ENCODE measurements at places on chromosomes 2 and 18.

GRCh38 chr2:158936978-158937377, 31.5 kb upstream of the TANC1 start:
- DNase-seq, result no peak

DNA sequence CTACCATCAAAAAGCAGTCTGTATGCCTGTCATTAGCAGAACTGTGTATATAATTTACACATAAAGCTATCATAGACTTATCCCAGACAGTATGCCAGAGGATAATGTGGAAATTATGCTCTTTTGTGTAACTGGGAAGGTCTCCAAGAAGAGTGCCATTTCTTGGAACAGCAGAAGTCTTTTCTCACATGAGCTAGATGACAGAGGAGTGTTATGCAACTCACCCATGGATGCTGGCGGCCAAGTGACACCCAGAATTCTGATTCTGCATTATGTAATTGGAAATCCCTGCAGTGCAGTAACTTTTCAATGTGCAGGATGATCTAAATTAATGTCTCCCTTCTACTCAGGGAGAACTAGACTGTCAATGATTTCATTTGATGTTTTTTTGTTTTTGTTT, 160.0 kb downstream of the UBE2E3 start:
- no peak for DNase-seq

GRCh38 chr18:22219568-22220355, 50.4 kb downstream of the GATA6 start:
- no peak for DNase-seq

GRCh38 chr2:190809139-190809764, 71.4 kb upstream of the GLS start:
- DNase-seq, result no peak

- no peak for DNase-seq
Measured at GRCh38 chr2:40721595-40721994, 269.7 kb upstream of the SLC8A1 start.

DNA sequence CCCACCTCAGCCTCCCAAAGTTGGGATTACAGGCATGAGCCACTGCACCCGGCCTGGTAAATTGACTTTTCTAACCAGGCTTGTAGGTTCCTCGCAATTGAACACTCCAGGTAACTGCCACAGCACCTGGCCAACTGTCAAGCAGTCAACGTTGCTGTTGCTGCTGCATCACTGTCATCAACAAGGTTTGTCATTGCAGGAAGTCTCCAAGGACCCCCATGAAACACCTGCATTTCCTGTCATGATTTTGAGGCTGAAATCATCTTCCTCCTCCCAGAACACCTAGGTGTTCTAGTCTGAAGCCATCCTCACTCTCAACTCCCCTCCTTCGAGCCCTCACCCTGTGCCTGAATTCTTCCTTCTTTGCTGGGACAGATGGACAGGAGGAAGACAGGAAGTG, 29.7 kb downstream of the GYPC start:
- no peak for DNase-seq

- no peak for DNase-seq
Measured at GRCh38 chr18:31983020-31983419, 35.6 kb upstream of the RNF125 start.

DNA sequence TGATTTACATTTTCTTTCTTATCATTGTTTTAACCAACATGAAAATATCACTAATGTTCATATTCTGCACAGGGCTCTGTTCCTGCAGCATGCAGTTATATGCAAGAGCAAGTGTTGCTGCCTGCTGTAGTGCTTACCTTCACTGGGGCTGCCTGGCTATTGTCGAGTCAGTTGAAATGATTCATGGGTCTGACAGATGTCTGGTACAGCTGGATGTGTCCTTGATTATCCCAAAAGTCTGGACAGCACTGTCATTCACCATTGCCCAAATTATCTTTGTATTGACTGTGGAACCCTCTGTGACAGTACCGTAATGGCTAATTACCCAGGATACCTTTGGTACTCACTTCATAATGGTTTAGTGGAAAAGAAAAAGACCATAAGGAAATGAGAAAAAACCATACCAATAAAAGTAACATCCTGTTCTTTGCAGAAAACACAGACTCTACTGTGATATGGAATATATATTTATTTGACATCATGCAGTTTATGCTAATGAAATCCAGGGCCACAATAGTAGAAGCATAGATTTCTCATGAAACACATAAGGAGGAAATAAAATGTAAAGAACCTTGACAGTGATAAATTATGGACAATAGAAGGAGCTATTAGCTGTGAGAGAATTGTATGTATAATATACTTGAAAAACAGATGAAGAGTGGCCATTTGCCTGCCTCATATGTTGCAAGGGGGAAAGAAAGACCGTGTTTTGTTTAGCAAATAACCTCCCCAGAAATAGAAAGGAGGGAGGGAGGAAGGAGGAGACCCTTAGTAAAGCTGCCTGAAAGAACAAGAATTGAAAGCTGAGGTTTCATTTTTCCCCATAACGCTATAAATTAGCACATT, 249.8 kb upstream of the ATP5MC3 start:
- no peak for DNase-seq

DNA sequence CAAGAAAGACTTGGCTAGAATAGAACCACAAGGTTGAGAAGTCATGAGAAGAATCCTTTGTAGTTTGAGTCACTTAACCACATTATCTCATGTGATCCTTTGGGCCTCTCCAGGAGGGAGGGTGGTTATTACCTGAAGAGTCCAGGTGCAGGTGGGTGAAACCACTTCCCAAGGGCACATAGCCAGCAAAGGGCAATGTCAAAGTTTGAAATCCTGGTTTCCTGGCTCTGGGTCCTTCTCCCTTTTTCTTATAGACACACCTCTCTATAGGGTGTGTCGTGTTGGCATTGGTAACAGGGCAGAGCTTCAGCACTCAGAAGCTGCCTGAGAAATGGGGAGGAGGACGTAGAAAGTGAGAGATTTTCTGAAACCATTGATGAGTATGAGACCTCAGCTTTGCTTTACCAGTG, 137.9 kb downstream of the MGAT5 start:
- no peak for DNase-seq
